ENCODE measurements at places on chromosomes 3 and 15.

DNA sequence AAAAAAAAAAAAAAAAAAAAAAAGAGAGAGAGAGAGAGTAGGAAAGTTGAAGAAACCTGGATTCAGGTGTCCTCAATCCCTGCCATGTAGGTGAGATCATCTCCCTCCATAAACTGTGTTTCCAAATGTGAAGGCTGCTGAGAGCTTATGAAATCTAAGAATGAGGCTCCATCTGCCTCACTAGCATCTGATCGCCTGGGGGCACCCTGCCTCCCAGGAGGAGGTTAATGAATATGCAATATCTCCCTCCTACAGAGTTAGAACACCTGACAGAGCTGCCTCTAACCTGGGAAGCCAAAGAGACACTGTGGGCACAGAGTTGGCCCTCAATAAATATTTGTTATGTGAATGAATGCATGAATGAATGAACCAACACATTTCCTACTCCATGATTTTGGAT is 23.8 kb upstream of the ZNF148 start:
- no peak for DNase-seq

DNA sequence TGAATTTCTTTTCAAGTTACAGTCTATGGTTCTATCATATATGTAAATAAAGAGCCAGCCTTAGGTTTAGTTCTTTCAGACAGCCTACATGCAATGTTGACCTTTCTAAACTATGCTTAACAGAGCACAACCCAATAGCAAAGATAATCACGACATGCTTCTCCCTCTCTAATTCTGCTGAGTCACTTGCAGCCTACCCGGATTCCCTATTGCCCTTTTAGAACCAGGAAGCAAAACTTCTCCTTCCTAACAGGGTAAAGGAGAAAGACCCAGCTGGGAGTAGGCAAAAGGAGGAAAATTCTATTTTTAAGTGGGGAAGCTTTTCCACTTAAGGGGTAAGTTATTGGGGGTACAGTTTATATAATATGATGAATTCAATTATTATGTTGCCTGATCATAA is 79.3 kb downstream of the SLC7A14 start:
- no peak for DNase-seq

DNA sequence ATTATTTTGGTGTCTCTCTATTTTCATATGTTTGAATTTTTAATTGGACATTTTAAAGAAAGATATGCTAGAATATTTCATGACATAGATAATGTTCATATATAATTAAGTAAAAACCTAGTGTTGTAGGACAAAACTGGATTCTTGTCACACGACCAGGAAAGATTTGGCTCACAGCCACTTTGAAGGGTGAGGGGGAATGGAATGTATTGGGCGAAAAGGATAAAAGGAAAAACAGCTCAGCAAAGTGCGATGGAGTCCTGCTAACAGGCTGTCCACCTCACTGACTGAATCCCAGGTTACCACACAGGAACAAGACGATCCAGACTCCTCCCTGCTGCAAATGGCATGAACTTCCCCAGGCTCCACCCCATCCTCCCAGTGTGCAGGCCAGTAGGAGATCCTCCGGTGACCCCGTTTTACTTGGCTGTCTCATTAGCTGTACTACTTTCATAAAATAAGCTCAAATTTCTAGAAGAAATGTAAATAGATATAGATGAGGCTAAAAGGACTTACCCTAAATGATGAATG is 186.2 kb downstream of the CD47 start:
- no peak for DNase-seq

DNA sequence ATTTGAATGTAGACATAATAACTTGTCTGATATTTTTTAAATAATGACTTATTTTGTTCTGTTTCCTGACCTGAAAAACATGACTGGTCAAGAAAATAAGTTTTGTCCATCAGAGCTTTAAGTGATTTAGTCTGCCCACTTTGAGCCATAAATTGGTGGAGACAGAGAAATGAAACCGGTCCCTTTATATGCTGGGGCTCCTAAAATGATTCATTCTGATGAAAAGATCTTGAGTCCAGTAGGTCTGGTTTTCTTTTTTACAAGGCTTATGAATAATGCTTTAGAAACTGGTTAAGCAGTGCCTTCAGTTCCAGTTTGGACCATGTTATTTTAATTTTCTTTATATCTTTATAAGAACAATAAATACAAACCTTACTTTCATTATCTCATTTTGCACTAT is 293.2 kb downstream of the DIPK2A start:
- DNase-seq = no peak

DNA sequence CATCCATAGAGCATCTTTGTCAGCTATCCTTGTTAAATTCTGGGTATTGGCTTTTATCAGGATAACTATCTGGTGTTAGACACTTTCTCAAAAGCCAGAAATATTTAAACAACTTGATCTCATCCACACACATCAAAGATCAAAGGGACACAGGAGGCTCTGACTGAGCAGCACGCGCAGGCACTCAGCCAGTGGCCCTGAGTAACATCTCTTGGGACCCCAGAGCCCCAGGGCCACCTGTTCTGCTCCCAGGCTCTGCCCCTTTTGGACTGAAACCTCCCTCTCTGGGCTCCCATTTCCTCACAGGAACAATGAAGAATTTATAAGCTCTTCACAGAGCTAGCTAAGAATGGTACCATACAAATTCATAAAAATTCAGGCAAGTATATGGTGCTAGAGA is 16.1 kb downstream of the ATP10A start:
- no peak for DNase-seq

GRCh38 chr15:48297668-48298067 is 33.6 kb upstream of the DUT start:
- DNase-seq = no peak

Measured in stimulated activated naive CD4-positive, alpha-beta T cell treated with Interleukin-2 at 50 U/mL for 16 hours (primary cell).